SK-N-DZ (cell line): ENCODE measurements at places on chromosomes 11 and 22.

DNA sequence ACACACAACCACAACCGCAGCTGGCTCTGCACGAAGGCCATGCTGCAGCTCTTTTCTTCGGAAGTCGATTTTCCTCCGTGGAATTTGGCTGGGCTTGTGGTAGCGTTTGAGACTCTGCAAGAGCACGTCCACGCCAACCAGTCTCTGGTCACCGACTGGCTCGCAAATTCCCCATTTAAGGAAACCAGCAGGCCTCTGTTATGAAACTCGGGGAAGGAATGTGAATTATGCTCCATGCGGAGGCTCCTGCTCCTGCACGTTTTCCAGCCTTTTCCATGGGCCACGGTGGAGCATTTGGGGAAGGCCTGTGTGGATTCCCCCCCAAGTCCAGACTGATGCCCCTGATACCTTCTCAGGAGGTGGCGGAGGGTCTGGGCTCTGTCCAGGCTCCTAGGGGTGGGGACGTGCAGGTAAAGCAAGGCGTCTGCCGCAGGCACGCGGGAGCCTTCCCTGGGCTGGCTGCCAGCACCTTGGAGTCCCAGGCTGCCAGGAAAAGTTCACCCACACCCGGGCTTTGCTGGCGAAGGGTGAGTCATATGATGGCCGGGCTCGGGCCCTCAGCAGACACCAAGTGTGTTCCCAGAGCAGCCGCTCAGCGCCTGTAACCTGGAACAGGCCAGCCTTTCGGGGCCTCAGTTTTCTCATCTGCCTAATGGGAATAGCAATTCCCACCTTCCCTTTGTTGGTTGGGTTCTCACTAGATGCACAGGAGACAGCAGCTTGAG lies 41.9 kb downstream of the LRP5 start:
- no peak for DNase-seq

DNA sequence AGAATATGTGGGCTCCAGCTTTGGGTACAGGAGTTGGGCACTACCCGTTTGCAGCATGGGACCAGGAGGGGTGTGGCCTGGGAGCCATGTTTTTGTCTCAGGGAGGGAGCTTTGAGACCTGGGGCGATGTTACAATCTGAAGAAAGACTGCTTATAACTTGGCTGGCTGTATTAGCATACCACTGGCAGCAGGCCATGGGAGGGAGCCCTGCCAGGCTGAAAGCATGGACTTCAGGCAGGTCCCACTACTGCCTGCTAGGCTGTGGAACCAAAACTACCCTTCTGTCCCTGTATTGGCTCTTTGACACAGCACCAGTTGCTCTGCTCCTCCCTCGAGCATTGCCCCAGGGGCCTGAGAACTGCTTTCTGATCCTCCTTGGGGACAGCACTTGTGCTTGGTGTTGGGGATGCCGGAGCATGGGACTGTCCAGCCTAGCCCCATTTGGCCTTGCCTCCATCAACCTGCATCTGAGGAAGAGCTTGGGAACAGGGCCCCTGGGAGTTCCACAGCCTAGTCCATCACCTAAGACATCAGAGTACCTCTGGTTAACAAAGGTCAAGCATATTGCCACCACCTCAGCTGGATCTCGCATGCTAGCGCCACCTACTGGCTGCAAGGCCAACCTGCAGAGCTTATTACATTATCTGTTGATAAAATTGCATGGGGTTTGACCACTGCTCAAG lies 217.4 kb downstream of the SBF2 start:
- no peak for DNase-seq

DNA sequence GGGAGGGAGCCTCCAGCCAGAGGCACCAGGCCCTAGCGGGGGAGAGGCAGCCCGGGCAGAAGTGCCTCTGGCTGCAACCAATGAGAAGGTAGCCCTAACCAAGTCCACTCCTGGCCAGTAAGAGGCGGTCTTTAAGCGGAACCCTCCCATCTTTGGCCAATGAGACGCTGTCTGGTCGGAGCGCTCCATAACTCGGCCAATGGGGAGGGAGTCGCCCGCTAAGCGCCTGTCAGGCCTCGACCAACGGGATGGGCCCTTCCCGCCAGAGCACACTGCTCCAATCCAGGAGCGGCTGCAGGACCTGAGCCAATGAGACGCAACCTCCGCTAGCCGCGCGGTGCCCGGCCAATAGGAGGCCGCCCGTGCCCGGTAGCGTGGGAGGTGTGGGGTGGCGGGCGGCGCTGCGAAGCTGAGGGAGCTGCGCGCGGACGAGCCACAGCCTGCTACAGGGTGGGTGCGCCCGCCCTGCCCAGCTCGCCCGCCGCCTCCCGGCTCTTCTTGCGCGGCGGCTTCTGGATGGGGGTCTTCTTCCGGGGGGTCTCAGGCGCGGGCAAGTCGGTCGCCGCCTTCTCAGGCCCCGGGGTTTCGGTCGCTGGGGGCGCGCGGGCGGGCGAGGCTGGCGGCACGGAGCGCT lies 12.6 kb downstream of the SCARF2 start:
- DNase-seq: no peak

DNA sequence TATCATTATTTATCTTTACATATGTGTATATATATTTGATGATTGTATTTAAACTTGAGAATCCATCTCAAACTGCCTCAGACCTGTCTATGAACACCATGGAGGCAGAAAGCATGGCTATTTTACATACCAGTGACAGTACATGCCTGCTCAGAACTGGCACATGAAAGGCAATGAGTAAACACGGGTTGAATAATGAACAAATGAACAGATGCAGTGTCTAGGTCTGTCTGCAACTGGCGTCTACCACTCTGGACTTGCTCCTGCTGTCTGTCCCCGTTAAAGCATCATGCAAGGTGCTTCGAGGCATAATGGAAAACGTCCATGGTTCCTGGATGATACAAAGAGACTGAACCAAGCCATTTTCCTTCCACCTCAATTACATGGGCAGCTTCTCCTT lies 271.6 kb upstream of the NARS2 start:
- DNase-seq: no peak

DNA sequence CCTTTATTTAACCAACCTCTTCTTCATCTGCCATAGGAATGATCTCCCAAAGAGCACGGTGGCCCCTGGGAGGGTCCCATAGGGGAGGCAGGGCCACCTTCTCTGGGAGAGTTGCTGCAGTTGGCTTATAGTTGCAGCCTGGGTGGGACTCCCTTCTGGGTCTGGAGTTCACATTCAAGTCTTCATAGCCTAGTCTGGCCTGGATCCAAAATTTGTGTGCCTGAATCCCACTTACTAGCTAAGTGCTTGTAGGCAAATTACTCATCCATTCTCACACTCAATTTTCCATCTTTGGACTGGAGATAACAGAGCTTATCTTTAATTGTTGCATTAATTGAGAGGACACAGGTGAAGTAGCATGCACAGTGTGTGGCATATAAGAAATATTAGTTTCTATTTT lies 163.6 kb downstream of the GRIK4 start:
- no peak for DNase-seq

DNA sequence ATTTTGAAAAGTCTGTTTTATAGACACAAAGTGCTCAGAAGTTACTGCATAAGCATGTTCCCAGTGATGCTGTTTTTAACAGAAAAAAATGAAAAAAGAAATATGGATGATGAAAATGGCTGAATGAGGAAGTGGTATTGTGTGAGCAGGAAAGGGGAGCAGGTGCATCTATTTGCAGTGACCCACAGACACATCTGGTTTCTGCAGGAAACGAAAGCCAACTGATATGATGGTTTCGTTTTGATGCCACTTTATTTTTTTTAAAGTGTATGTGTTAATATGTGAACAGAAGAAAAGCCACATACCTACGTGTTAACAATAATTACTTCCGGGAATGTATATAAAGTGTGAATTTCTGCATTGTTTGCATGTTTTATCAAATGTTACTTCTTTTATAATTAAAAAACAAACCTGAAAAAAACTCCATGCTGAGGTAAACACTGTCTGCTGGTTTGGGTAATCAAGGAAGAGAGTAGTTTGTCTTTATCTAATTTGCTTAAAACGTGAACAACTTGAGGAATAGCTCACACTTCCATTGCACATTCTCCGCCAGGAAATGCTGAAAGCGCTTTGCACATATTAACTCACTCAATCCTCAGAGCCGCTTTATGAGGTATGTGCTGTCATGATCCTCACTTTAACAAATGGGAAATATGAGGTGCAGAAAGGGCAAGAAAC lies 1335.9 kb downstream of the TBC1D22A start:
- no peak for DNase-seq

DNA sequence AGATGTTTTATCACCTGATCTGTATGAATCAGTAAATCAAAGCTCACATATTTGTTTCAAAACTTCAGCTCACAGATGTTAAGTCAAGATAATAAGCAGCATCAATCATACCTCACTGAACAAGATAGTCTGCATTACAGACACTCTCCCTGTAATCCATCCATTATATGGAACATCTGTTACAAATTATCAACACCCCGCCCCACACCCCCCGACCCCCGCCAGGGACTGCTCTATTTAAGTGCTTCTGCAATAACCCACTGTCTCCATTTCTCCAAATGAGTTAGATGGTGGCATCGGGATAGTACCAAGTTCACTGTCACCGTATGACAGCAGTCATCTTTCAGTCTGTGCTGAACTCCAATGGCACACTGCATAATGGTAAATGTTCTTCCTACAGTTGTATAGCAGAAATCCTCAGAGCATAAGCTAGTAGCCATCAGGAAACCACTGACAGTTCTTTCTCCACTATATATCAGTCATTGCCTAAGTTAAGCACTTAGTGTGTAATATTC lies 447.0 kb upstream of the ARHGAP42 start:
- DNase-seq: peak; percentile 83

GRCh38 chr11:61356706-61357105 lies 5.0 kb downstream of the CYB561A3 start:
- DNase-seq: no peak

- DNase-seq: no peak
Measured at GRCh38 chr11:119100994-119101758, 477 bp downstream of the DPAGT1 start.

- DNase-seq: no peak
Measured at GRCh38 chr11:126277780-126278179, 5.1 kb upstream of the TIRAP start.
